ENCODE measurements at places on chromosomes 2 and 18. TPM values are rescaled to one million over a fixed set of nuclear protein-coding genes. Genes with fewer than 3 reads are reported as not detected.

AUP1 gene
- 82.2 TPM for total RNA-seq

PRADC1 gene
- total RNA-seq, result 12.1 TPM

SRD5A2 gene
- not detected for total RNA-seq

SERPINB4 gene
- total RNA-seq, result not detected
